Non-pigmented ciliary epithelial cell (primary cell): ENCODE measurements at places on chromosomes 3 and 15.

DNA sequence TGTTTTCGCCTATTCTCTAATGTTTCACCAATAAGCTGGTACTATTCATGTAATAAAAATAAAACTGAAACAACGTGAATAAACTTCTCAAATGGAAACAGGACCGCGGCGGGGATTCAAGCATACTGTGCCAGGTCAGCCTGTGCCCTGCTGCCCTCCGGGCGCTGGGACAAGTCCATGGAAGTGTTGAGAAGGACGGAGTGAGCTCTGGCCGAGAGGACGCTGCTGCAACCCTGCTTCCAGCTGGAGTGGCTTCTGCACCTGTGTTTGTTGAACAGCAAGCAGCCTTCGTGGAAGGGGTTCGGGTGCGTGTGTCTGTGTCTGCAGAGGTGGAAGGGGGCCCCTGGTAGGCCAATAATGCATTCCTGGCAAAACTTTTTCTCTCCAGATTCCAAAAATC lies 50.0 kb upstream of the PCSK6 start:
- DNase-seq = no peak

DNA sequence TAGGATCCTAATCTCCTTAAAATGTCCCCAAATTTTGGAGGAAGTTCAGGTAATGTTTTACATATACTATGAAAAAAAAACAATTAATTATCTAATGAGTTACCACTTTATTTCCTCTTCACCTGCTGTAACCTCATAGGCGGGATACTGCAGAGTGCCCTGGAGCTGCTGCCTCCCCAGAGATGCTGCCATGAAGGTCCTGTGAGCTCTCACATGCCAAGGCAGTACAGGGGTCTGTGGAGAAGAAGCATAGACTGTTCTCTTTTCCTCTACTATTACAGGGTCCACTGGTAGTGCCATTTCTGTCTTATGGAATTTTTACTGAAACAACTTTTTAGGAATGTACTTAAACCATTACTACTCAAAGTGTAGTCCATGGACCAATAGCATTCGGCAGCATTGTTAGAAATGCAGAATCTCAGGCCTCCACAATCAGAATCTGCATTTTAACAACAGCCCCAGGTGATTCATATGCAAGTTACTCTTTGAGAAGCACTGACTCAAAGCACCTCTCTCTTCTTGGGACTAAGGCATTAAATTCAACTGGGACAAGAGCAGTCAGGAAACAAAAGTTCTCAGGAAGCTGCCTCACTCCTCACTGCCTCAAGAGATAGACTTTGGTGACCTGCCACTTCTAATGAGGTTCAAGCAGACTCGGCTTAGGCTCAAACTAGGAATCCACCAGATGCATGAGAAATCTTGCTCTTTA lies 30.3 kb upstream of the CPOX start:
- no peak for DNase-seq

DNA sequence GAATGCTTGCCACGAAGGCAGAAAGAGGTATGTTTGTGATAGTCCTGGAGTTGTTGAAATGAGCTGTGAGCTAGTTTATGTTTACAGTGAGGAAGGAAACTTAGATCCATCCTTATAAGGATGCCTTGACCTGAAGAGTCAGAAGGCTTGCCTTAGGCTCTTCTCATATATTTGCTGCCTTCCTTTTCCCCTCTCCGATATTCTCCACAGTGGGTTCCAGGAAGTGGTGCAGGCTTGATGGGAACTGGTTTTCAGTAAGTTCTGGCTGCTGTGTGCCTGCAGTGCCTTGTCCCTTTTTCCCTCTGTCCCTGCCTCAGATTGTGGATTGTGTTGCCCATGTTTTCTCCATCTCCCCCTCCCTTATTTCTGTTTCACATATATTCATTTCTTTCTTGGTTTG lies 287.3 kb upstream of the UBE2E1 start:
- no peak for DNase-seq

DNA sequence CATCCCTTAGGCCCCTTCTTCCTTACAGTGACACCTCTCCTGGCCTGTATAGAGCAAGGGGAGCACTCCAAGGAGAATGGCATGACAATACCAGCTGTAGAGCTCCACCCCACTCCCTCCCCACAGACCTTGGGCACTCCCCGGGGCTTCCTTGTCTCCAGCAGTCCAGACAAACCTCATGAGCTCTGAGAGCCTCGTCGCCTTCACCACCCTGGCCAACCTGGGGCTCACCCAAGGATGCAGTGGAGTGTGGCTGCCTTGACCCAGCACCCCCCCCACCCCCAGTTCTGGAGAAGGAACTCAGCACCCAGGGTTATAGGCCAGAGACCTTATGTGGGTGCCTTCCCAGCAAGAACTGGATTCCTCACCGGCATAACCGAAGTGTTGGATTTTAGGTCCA lies 7.4 kb upstream of the SLCO2A1 start:
- DNase-seq = no peak
